Upper lobe of left lung (tissue), 6 donors: ENCODE measurements at places on chromosomes 16 and 17.
A peak's percentile ranks its signal among the peaks of the same experiment; 100 is the strongest.

DNA sequence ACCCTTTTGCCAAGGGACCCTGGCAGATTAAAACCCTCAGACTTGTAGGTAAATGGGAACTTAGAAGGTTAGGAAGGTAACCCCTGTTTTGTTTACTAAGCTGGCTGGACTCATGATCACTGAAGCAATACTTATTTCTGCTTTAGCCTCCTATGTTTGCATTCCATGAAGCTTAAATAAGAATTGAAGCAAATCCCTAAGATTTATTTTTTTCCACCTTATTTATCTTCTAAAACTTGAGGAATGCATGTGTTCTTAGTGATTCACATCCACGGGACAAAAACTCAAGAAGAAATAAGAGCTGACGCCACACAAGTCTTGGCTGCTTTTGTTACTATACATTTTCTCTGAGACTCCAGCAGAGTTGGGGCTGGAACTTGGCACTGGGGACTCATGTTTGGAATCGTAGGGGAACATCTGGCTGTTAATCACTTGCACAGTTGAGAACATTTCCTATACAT lies 35.5 kb downstream of the CLUAP1 start:
- no peak overlapping the region for H3K4me3 ChIP-seq
- no peaks in the 10 kb centered on the region for H3K27me3 ChIP-seq
- H3K27ac ChIP-seq, result no peak overlapping the region
- H3K36me3 ChIP-seq, result peaks cover 48% of the 10 kb centered on the region
- DNase-seq, result no peak

GRCh38 chr16:120756-121155 lies 17.7 kb downstream of the NPRL3 start:
- H3K36me3 ChIP-seq, result peaks cover 21% of the 10 kb centered on the region
- H3K27me3 ChIP-seq, result no peaks in the 10 kb centered on the region
- no peak overlapping the region for H3K27ac ChIP-seq
- H3K4me1 ChIP-seq, result no peaks in the 10 kb centered on the region

GRCh38 chr16:30526137-30526822 lies at the start of gene ZNF768:
ZNF768 (minus strand) TSS chr16:30526566; CDS start chr16:30526413, 153 bp downstream.
- H3K4me3 ChIP-seq, result peak within 1 kb of the TSS; percentile 54
- no peak for DNase-seq
- peaks cover 22% of the 10 kb centered on the region for H3K4me1 ChIP-seq
- no peaks in the 10 kb centered on the region for H3K27me3 ChIP-seq
- H3K36me3 ChIP-seq, result peaks cover 6% of the 10 kb centered on the region

- peaks cover 28% of the 10 kb centered on the region for H3K36me3 ChIP-seq
- DNase-seq, result no peak
- no peak overlapping the region for H3K4me3 ChIP-seq
- H3K4me1 ChIP-seq, result peaks cover 29% of the 10 kb centered on the region
- H3K27me3 ChIP-seq, result no peaks in the 10 kb centered on the region
These were observed 12.3 kb downstream of the SMIM5 start for GRCh38 chr17:75645501-75645888.
